ENCODE measurements at places on chromosomes 1 and 21.
A peak's percentile ranks its signal among the peaks of the same experiment; 100 is the strongest.

DNA sequence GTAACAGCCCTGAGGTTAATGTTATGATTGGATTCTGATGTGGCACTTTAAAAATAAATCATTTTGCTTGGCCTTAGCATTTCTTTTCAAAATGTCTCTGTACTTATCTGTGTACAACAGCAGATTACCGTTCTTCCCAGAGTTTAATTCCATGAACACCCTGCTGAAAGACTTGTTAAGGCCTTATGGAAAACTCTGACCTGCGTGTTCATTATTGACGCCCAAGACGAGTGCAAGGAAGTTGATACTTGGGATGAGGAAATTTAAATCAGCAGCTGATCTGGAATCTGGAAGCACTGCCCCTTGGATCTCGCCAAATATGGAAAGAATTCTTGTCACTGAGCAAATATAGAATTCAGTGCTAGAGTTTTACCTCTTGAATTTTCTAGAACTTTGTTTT lies 6.7 kb downstream of the ERG start:
- DNase-seq, result no peak
- no peak overlapping the region for H3K4me3 ChIP-seq
- H3K27ac ChIP-seq, result peak overlapping the region; percentile 80
- peaks cover 66% of the 10 kb centered on the region for H3K4me1 ChIP-seq

DNA sequence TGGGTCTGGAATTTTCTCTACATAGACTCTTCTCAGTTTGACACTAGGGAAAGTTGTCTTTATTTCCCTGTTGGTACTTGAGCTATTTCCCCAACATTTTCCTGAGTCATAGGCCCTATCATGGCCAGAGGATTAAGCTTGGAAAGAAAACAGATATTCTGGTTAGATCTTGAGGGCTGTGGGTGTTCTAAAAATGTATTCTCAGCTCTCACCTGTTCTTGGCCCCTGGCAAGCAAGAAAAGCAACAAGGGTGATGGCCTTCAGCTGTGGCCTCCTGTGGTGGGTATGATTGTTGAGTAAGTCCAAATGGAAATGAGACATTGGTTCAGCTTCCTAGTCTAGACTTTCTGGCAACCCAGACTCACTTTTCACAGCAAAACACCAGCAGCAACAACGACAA lies 17.4 kb upstream of the LCE3A start:
- no peaks in the 10 kb centered on the region for H3K36me3 ChIP-seq
- H3K4me3 ChIP-seq, result no peak overlapping the region
- H3K4me1 ChIP-seq, result no peaks in the 10 kb centered on the region
- DNase-seq, result no peak
- H3K27ac ChIP-seq, result no peak overlapping the region
- no peaks in the 10 kb centered on the region for H3K27me3 ChIP-seq

DNA sequence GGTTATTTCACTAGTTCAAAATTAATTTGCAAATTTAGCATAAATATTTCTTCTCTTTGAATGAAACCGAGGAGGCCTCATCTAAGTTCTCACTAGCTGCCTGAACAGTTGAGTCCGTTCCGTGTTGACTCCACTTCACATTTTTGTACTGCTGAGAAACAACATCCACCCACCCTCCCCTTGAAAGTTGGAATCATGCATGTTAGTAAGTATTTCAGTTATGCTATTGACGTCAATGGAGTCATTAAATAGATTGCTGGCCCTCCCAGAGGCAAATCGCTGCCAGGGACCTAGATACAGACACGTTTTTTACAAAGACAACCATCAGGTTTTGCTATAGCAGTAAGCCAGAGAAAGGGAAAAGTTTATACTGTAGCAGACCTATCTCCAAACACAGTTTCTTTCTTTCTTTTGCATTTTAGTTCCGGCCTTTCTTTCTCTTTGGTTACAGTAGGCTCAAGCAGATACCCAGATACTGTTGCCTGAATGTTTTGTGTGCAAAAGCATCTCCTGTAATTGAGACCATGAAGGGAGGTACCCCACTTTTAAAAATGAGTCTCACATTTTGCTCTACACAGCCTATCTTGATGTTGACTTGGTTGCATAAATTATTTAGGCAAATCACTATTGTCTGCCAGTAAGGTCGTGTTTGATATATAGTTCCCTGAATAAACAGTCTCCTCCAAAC lies 262.6 kb upstream of the SGIP1 start:
- H3K4me1 ChIP-seq, result peaks cover 53% of the 10 kb centered on the region
- peak overlapping the region; percentile 44 for H3K4me3 ChIP-seq
- DNase-seq, result peak; percentile 64

GRCh38 chr1:37391211-37392011 lies 83.0 kb upstream of the ZC3H12A start:
- no peak overlapping the region for H3K4me3 ChIP-seq
- no peak overlapping the region for H3K27ac ChIP-seq
- no peak for DNase-seq
- H3K27me3 ChIP-seq, result no peaks in the 10 kb centered on the region

DNA sequence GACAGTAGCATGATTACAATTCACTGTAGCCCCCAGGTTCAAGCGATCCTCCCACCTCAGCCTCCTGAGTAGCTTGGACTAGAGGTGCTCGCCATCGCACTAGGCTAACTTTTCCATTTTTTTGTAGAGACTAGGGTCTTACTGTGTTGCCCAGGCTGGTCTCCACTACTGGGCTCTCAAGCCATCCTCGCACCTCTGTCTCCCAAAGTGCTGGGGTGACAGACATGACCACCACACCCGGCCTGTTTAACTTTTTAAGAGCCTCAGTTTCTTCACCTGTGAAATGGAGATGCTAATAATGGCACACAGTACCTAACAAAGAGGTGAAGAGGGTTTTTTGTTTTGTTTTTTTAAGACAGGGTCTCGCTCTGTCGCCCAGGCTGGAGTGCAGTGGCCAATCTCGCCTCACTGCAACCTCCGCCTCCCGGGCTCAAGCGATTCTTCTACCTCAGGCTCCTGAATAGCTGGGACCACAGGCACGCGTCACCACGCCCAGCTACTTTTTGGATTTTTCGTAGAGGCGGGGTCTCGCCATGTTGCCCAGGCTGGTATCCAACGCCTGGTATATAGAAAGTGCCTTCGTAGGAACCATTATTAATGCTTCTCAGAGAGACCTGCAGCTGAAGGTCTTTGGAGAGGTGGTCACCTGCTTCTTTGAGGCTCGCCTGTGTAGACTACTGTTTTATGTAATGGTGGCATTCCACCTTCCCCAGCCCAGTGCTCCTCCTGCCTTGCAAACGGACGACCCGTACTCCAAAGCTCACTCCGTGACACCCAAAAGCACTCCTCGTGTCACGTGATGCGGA lies 567 bp downstream of the PMVK start:
- H3K4me3 ChIP-seq, result peak overlapping the region; percentile 79
- no peaks in the 10 kb centered on the region for H3K36me3 ChIP-seq
- H3K4me1 ChIP-seq, result peaks cover 35% of the 10 kb centered on the region
- peak overlapping the region; percentile 98 for H3K27ac ChIP-seq
- no peaks in the 10 kb centered on the region for H3K27me3 ChIP-seq

Data from thoracic aorta (tissue), 2 donors.